Activated CD4-positive, alpha-beta T cell treated with anti-CD3 and anti-CD28 coated beads, Interleukin-10, Interleukin-2, amounts not matched to agents 100 ng/mL and 50 ng/mL, durations not matched to agents 16 hours and 8 hours (primary cell): ENCODE measurements at places on chromosomes 5 and 9.

- DNase-seq: no peak
Observed at GRCh38 chr5:119382169-119382568, 26.4 kb downstream of the TNFAIP8 start.

DNA sequence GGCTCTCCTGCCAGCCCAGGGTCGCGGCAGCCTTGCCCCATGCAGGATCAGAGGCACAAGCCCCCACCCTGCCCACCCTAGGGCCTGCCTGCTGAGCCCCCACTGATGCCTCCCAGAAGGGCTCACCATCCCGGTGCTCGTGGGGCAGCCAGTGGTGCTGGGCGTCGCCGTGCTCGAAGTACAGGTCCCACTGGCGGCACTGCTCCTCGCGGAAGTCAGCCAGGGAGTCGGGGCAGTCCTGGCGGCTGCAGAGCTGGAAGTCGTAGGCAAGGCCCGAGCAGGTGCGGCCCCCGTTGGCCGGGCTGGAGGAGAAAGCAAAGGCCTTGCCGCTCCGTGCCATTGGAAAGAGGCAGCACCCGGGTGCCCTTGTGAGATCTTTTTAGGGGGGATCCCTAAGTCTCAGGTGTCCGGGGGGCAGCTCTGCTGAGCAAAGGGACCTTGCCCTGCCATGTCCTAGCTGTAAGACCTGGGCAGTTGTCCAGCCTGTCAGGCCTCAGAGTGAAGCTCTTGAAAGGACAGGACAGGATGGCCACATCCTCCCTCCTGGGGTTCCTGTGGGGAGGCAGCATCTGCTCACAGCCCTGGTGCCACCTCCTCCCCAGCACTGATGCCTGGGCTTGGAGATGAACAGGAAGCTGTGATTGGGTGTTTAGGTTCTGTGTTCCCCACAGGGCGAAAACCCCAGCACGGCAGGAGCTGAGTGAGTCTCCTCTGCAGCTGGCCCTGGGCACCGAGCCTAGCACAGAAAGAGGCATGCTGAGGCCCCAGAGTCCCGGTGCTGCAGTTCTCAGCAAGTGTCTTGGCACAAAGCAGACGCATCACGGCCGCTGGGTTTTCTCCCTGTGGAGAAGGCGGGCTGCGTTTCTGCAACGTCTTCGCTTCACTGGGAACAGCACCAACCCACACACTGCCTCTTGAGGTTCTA, 77.7 kb downstream of the ZNF354C start:
- no peak for DNase-seq

DNA sequence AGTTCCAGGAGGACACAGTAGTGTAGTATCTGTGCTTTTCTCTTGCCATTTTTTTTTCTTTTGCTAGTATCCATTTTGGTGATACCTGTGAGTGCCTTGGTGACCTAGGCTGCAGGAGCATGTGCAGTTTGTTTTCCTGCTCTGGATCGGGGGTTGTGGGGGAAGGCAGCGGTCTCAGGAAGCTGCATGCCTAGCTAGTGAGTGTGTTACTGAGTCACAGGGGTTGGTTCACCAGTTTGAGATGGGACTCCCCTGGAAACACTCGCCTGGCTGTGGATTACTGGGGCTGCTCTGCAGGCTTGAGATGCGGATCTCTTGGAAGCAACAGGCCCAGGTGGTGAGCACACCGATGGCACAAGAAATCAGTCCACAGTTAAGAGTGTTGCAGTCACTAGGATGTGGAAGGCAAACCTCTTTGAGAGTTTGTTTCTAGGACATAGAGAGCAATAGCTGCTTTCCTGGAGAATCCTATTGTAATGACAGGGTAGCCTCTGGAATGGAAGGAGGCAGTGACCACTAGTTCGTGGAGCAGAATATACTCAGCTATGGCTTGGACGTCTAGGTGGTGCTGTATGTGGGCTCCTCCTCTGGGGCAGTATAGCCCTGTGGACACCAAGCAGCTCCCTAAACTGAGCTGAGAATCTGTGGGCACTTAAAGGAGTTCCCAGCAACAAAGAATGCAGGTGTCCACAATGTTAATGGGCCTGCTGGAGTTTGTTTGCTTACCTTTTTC, 20.0 kb upstream of the SPATA31E1 start:
- DNase-seq: no peak

- DNase-seq: no peak
Observed at GRCh38 chr9:1606253-1606652, 408.9 kb upstream of the SMARCA2 start.

DNA sequence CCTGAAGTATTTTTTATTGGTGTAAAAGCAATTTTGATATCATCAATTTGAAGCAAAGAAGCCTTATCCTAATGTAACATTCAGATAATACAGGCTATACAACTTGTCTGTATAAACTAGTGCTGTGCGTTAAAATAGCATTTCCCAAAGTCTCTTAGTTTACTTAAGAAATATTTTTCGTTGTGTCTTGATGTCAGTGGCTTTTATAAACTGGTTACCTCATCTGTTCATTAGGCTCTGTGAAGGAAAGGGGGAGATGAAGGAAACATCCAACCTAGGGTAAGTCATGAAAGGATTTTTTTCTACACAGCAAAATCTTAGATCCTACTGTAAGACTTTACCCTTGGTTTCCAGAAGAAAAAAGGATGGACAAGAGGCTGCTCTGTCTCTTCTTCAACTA, 272.9 kb downstream of the PJA2 start:
- DNase-seq: no peak

DNA sequence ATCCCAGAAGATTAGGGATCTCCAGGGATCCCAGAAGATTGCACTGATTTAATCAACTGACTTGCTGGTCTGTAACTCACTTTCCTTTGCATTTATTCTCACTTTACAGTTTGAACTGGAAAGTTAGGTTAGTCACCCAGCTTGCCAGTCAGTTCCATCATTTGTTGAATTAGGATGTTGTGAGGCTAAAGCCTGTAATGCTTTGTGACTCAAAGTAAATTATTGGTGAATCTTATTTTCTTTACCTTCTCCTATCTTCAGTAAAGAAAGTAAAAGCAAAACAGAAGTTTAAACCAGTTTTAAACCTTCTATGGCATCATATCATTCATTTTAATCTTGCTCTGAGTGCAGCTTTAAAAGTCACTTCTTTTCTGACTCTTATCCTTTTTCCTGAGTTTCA, 85.8 kb downstream of the SLC44A1 start:
- DNase-seq: no peak

DNA sequence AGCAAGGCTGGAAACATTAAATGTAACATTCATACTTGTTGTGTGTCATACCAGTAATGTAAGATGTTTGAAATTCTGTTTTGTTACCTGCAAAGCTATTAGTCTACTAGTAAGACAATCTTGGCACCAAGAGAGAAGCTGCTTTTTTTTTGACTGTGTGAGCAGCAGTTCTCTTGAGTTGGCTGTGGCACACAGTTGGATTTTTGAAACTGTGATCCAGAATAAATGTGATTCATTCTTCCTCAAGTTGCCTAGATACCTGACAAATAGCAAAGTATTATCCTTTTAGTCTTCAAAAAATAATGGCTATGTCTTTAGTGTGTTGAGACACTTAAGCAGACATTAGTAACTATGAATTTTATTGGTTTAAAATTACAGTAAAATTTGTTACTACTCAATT, 57.2 kb upstream of the HAPLN1 start:
- DNase-seq: no peak

DNA sequence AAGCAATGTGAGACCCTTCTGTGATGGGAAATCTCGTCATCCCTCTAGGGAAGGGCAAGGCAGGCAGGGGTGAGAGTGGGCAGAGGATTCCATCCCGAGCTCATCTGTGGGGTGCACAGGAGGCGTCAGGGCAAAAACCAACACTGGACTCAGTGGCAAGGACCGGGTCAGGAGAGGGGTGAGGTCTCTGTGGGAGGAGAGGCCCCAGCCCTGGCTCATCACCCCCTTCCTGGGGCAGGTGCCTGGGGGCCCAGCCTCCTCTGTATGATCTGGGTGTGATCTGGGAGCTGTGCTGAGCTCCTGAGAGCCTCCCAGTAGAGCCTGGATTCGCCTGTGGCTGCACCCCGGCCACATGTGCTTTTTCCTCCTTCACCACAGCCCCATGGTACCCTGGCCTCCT, 597 bp downstream of the SPATA31E1 start:
- no peak for DNase-seq

DNA sequence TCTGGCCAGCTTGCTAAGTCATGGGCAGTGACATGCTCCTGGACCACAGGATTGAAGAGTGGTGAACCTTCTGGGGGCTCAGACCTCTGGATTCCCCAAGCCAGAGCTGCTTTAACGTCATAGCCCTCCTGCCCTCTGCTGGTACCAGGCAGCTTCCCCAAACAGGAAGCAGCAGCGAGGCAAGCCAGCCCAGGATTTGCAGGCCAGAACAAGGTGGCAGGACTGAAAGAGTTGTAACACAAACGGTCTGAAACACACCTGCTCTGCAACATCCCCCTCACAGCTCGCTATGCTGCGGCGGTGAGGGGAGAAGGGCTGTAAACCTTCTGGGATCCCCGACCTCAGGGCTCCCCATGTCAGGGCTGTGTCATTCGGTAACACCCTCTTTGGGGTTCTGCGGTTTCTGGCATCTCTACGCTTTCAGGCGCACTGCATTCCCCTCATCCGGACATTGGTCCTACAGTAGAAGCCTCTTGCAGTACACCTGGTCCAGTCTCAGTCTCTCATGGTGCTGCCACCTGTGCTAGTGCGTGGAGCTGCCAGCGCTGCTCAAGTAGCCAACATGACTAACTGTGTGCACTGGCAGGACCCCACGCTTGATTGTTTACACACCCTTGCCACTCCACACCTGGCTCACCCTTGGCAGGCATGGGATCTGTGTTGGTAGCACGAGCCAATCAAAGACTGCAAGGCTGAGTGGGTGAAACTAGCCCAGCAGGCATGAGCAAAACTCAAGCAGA, 893.3 kb downstream of the PTPRD start:
- DNase-seq: no peak

DNA sequence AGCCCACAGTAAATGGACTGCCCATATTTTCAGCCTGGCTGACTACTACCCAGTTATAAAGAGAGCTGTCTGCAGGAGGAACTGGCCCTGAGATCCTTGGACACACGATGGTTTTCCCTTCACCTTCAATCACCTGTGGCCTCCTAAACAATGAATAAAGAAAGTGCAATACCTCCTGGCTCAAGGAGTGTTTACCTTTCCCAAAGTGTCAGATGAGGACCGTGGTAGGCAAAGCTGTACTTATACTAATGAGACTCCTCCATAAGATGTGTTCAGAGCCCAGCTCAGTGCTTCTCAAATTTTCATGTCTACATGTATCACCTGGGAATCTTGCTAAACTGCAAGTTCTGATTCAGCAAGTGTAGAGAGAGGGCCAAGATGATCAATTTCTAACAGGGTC, 284.5 kb upstream of the VLDLR start:
- no peak for DNase-seq

DNA sequence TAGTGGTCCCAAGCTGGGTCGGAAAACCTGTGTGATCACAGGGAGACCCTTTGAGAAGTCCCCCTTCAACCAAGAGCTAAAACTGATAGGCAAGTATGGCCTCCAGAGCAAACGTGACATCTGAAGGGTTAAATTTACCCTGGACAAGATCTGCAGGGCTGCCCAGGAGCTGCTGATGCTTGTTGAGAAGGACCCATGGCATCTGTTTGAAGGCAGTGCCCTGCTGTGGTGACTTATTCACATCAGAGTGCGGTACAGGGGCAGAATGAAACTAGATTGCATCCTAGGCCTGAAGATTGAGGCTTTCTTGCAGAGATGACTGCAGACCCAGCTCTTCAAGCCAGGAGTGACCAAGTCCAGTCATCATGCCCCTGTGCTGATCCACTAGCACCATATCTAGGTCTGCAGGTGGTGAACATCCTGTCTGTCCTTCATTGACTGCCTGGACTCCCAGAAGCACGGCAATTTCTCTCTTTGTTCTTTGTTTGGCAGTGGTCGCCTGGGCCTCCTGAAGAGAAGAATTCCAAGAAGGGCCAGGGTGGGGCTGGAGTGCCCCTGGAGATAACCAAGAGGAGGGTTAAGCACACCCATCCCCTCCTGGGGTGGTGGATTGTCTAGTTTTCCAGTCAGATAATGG, 25.7 kb upstream of the CHD1 start:
- no peak for DNase-seq

GRCh38 chr9:86185872-86186271, 73.6 kb downstream of the C9orf153 start:
- DNase-seq: no peak

DNA sequence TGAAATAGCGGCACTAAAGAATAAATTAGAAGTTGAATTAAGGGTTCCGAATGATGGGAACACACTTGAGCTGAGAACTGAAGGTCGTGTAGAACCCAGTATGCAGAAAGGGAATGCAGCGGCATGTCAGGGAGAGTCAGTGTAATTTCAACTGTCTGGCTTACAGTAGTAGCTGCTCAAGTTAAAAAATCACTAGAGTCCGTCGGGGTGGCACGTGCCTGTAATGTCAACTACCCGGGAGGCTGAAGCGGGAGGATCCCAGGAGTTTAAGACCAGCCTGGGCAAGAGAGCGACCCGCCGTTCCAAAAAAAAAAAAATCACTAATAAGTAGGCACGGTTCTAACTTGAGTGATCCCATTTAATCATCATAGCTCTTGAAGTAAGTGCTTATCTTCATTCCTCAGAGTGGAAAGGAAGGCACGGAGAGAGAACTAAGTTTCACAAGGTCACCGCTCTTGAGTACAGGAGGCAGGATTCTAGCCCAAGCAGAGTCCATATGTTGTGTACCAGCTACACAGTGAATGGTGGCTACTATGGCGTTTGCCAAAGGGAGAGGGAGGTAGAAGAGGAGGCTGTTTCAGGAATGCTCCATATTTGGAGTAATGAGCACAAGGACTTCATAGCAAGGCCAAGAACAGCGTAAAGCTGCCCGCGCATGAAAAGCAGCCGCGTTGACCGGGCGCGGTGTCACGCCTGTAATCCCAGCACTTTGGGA, 831 bp downstream of the RMRP start:
- DNase-seq: no peak
